Activated CD4-positive, alpha-beta T cell treated with anti-CD3 and anti-CD28 coated beads, Interleukin-2, amount 10 ng/mL, durations not matched to agents 24 days and 14 days (primary cell): ENCODE measurements at places on chromosomes 2 and 18. TPM values are rescaled to one million over a fixed set of nuclear protein-coding genes. Genes with fewer than 3 reads are reported as not detected.
A peak's percentile ranks its signal among the peaks of the same experiment; 100 is the strongest.

The ACOXL gene
- 0.69 and 1.0 TPM in 2 replicates for total RNA-seq

The STAT4 gene
- 47.9 and 50.8 TPM in 2 replicates for total RNA-seq

The USP34 gene
- total RNA-seq, result 84.3 and 93.8 TPM in 2 replicates

The COL4A4 gene
- not detected in 2 replicates for total RNA-seq

GRCh38 chr2:16389611-16390010, 276.0 kb downstream of the CYRIA start:
- H3K27me3 ChIP-seq, result no peaks in the 10 kb centered on the region
- no peak for DNase-seq
- H3K36me3 ChIP-seq, result no peaks in the 10 kb centered on the region
- H3K4me3 ChIP-seq, result no peak overlapping the region
- H3K27ac ChIP-seq, result no peak overlapping the region

The PDE11A gene
- total RNA-seq, result not detected in 2 replicates

GRCh38 chr2:54903736-54904554, 146.3 kb downstream of the RTN4 start:
- H3K4me3 ChIP-seq, result peak overlapping the region; percentile 33
- peak overlapping the region; percentile 54 for H3K27ac ChIP-seq
- DNase-seq, result peak; percentile 81
- no peaks in the 10 kb centered on the region for H3K36me3 ChIP-seq

GRCh38 chr2:160890667-160891352, 269.4 kb upstream of the TANK start:
- DNase-seq, result no peak
- H3K27me3 ChIP-seq, result no peaks in the 10 kb centered on the region
- no peaks in the 10 kb centered on the region for H3K36me3 ChIP-seq
- no peak overlapping the region for H3K4me3 ChIP-seq
- H3K27ac ChIP-seq, result no peak overlapping the region

DNA sequence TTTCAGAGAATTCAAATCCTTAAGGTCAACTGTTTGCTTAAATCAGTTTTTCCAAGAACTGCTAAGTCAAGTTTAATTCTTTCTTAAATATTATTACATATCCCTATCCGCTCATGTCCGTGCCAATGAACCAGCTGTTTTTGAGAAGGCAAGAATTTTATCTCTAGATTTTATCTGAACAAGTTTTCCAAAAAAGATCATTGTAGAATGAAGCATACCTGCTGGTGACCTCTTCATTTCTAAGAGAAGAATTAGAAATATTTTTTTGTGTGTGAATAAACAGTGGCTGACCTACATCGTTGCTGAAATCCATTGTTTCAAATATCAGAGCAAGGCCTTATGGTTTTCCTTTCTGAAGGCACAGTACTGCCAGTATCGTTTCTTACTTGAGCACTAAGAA, 58.4 kb upstream of the RND3 start:
- H3K27ac ChIP-seq, result no peak overlapping the region
- no peaks in the 10 kb centered on the region for H3K4me1 ChIP-seq
- no peak overlapping the region for H3K4me3 ChIP-seq
- H3K27me3 ChIP-seq, result no peaks in the 10 kb centered on the region
- DNase-seq, result no peak

The ACMSD gene
- not detected in 2 replicates for total RNA-seq

The FAHD2A gene
- total RNA-seq, result 35.8 and 36.0 TPM in 2 replicates

- H3K36me3 ChIP-seq, result peaks cover 9% of the 10 kb centered on the region
- H3K4me1 ChIP-seq, result peaks cover 59% of the 10 kb centered on the region
- H3K4me3 ChIP-seq, result no peak overlapping the region
- no peak for DNase-seq
- H3K27me3 ChIP-seq, result no peaks in the 10 kb centered on the region
Observed at GRCh38 chr2:9549420-9549819, 6.2 kb downstream of the ADAM17 start.

GRCh38 chr2:172772633-172773032, 37.0 kb downstream of the RAPGEF4 start:
- no peaks in the 10 kb centered on the region for H3K4me1 ChIP-seq
- no peak overlapping the region for H3K27ac ChIP-seq
- H3K27me3 ChIP-seq, result peaks cover 19% of the 10 kb centered on the region
- no peak overlapping the region for H3K4me3 ChIP-seq
- H3K36me3 ChIP-seq, result no peaks in the 10 kb centered on the region
- no peak for DNase-seq

- H3K27ac ChIP-seq, result no peak overlapping the region
- no peaks in the 10 kb centered on the region for H3K27me3 ChIP-seq
- no peak overlapping the region for H3K4me3 ChIP-seq
- no peak for DNase-seq
- H3K36me3 ChIP-seq, result peaks cover 27% of the 10 kb centered on the region
Observed at GRCh38 chr2:3211256-3212060, 166.2 kb downstream of the EIPR1 start.

DNA sequence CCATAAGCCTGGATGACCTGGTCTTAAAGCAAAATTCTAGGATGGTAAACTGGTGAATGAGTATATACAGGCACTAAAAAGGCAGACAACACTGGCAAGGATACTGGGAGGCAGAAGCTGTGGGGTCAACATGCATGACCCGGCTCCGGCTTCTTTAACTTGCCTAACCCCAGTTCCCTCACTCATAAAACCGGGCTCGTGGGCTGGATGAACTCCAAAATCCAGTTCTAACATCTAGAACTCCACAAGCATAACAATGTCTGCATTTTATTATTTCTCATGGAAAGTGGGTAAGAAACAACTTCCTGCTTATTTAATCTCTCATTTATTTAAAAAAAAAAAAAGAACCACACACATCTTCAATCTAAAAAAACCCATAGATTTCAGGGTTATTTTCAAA, 57.3 kb downstream of the FARSB start:
- peaks cover 42% of the 10 kb centered on the region for H3K36me3 ChIP-seq
- no peaks in the 10 kb centered on the region for H3K27me3 ChIP-seq
- no peak overlapping the region for H3K4me3 ChIP-seq

GRCh38 chr2:216777637-216778273, 82.1 kb downstream of the TNP1 start:
- no peaks in the 10 kb centered on the region for H3K36me3 ChIP-seq
- H3K4me3 ChIP-seq, result no peak overlapping the region
- peaks cover 20% of the 10 kb centered on the region for H3K27me3 ChIP-seq
- DNase-seq, result peak; percentile 86

DNA sequence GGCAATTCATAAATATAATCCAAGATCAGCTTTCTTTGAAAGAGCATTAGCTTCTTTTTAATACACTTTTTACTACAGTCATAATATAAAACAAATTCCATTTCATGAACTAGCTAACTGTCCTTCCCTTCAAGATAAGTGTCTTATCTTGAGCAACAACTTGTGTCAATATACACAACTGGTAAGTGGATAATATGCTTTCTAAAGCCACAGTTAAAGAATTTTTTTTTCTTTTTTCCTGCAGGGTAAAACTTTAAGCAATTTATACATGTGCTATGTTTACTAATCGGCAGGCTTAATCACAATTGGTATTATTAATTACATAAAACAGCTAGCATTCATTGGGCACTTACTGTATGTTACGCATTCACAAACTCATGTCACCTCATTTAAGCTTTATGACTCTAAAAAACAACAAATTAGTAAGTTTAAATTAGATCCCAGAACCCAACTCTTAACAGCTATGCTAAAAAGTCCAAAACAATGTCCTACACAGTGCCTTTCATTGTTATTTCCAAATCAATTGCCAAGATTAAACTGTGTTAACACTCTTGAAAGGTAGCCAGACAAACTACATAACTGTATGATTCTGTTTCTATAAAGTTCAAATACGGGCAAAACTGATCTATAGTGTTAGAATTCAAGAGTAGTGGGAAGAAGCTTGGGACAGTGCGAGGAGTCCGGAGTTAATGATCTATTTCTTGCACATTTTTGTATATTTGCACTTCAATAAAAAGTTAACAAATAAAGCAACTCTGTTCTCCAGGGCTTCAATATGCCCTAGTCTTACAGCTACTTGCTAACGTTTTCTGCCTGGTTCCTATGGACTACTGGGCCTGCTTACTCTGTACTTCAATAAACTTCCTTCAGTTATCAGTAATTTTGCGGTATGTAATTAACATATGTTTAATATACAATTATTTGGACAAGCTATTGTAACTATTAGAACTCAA, 6.0 kb downstream of the TXNL1 start:
- peaks cover 47% of the 10 kb centered on the region for H3K36me3 ChIP-seq
- H3K27ac ChIP-seq, result no peak overlapping the region
- no peaks in the 10 kb centered on the region for H3K27me3 ChIP-seq
- H3K4me3 ChIP-seq, result no peak overlapping the region
- peaks cover 37% of the 10 kb centered on the region for H3K4me1 ChIP-seq

GRCh38 chr2:170276925-170277629, 99.1 kb downstream of the MYO3B start:
- no peak for DNase-seq
- peaks cover 33% of the 10 kb centered on the region for H3K27me3 ChIP-seq
- no peak overlapping the region for H3K4me3 ChIP-seq
- H3K27ac ChIP-seq, result no peak overlapping the region
- H3K4me1 ChIP-seq, result no peaks in the 10 kb centered on the region

GRCh38 chr2:217616936-217617335, 385.9 kb downstream of the TNS1 start:
- DNase-seq, result no peak
- no peaks in the 10 kb centered on the region for H3K36me3 ChIP-seq
- peaks cover 2% of the 10 kb centered on the region for H3K4me1 ChIP-seq
- H3K4me3 ChIP-seq, result no peak overlapping the region

The DPY30 gene
- 71.8 and 74.4 TPM in 2 replicates for total RNA-seq

The CPSF3 gene
- 81.4 TPM in 2 replicates for total RNA-seq

The SERPINB12 gene
- not detected in 2 replicates for total RNA-seq

DNA sequence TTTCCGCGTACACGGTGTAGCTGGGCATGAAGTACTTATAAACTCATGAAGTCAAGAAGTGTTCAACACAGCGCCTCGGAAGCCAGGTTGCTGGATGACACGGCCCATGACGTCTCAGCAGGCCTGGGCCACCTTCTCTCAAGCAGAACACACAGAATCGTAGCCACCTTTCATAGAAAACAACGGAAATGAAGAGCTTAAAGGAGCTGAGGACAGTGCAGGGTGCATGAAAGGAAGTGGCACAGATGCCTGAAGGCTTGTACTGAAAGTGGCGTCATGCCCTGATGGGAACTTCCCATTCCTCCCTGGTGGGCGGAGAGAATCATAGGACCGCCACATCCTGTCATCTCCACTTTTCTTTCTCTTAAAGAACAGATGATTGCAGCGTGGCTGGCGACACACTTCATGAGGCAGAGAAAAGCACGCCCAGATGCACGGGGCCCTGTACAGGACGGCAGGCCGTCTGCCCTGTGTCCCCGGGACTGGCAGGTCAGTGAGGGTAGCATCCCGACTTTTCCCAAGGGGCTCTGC, 31.1 kb downstream of the HDAC4 start:
- H3K36me3 ChIP-seq, result peaks cover 10% of the 10 kb centered on the region
- DNase-seq, result peak; percentile 95
- peaks cover 11% of the 10 kb centered on the region for H3K4me1 ChIP-seq
- no peak overlapping the region for H3K27ac ChIP-seq
- H3K4me3 ChIP-seq, result no peak overlapping the region

DNA sequence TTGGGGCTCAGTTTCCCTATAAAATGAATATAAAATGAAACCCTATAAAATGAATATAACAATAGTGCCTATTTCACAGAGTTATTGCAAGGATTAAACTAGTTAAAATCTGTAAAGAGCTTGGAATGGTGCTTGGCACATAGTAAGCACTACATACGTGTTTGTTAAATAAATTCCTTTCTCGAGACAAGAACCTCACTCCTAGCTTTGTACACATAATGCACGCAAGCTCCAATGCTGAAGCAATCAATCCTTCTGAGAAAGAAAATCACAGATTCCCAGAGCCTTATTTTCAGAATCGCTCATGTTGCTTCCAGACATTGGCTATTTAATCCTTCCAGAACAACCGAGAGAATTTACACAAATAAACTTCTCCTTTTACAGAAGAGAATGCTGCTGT, 440.9 kb downstream of the IRS1 start:
- H3K27ac ChIP-seq, result no peak overlapping the region
- H3K4me3 ChIP-seq, result no peak overlapping the region
- H3K27me3 ChIP-seq, result peaks cover 9% of the 10 kb centered on the region
- DNase-seq, result no peak
- no peaks in the 10 kb centered on the region for H3K4me1 ChIP-seq
- H3K36me3 ChIP-seq, result no peaks in the 10 kb centered on the region

GRCh38 chr2:166188084-166188483, 60.3 kb upstream of the SCN1A start:
- no peak overlapping the region for H3K27ac ChIP-seq
- H3K4me1 ChIP-seq, result no peaks in the 10 kb centered on the region
- H3K4me3 ChIP-seq, result no peak overlapping the region
- no peaks in the 10 kb centered on the region for H3K36me3 ChIP-seq

- DNase-seq, result no peak
- peaks cover 9% of the 10 kb centered on the region for H3K27me3 ChIP-seq
- H3K27ac ChIP-seq, result no peak overlapping the region
- H3K36me3 ChIP-seq, result no peaks in the 10 kb centered on the region
Observed at GRCh38 chr2:48677450-48677849, 59.8 kb downstream of the GTF2A1L start.

GRCh38 chr18:51890762-51891161, 449.2 kb upstream of the DCC start:
- H3K27ac ChIP-seq, result no peak overlapping the region
- H3K36me3 ChIP-seq, result no peaks in the 10 kb centered on the region
- H3K27me3 ChIP-seq, result no peaks in the 10 kb centered on the region
- H3K4me1 ChIP-seq, result no peaks in the 10 kb centered on the region

DNA sequence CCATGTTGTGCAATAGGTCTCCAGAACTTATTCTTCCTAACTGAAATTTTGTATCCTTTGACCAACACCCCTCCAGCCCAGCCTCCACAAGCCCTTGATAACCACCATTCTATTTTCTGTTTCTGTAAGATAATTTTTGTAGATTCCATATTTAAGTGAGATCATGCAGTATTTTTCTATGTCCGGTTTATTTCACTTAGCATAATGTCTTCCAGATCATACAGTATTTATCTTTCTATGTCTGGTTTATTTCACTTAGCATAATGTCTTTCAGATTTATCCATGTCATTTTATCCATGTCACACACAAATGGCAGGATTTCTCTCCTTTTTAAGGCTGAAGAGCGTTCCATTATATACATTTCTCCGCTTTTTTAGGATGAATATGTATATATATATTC, 24.4 kb upstream of the ONECUT2 start:
- no peaks in the 10 kb centered on the region for H3K4me1 ChIP-seq
- no peaks in the 10 kb centered on the region for H3K36me3 ChIP-seq
- H3K27ac ChIP-seq, result no peak overlapping the region

GRCh38 chr2:180829261-180829660, 151.1 kb upstream of the UBE2E3 start:
- no peaks in the 10 kb centered on the region for H3K36me3 ChIP-seq
- DNase-seq, result no peak
- H3K4me1 ChIP-seq, result no peaks in the 10 kb centered on the region
- H3K27me3 ChIP-seq, result no peaks in the 10 kb centered on the region
- H3K4me3 ChIP-seq, result no peak overlapping the region

The TUBA3E gene
- not detected in 2 replicates for total RNA-seq
